ENCODE measurements at places on chromosomes 7 and 10.

DNA sequence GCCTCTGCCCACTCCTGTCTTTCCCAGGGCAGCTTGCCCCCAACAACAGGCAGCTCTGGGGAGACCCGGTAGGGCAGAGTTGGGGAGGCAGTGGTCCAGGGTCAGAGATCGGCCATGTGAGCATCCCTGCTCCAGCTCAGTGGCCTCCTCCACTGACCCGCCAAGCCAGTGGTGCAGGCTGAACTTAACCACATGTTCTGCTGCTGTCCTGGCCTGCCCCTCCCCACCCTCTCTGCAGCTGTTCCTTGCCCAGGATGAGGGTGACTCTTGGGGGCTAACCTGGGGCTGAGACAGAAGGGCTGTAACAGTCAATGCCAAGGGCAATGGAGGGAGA, 349.3 kb downstream of the PLXNA4 start:
- DNase-seq: no peak

DNA sequence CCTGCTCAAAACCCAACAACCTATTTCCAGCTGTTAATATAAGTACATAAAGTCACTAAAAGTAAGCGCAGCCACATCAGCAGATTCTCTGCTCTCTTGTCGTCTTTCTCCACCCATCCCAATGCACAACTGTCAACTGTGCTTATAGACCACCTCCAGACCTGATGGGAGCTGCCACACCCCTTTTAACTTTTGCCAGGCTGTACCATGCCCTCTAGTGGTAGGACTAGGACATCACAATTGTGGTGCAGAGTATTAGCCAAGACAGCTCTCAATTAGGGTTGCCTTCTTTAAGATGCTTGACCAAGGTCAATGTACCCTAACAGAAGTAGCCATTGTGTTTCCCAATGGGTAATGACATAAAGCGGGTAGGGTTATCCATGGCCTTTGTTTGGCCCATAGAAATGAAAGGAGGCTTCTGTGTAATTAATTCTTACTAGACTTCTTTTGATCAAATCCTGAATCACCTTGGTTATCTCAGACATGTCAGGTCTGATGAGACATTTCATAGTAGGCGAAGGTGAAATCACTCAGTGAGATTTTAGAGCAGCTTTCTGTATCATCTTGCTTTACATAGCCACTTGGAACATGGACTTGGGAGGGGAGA, 68.1 kb downstream of the SCRN1 start:
- DNase-seq: peak; percentile 23

DNA sequence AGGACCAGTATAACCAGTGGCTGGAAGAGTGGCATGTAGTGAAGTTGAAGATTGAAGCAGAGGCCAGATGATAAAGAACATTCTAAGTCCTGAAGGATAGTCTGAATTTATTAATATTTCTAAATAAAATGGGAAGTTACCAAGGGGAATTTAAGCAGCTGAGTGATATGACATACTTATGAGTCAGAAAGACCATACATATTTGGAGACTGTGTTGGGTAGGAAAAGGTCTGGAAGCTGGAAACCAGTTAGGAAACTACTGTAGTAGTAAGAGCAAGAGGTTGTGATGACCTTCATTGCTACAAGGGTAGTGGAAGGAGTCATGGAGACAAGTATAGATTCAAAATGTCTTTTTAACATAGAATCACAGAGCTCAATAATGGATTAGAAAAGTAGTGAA, 752.3 kb downstream of the SUGCT start:
- DNase-seq: no peak

- DNase-seq: no peak
These were observed 47.4 kb downstream of the MTPN start for GRCh38 chr7:135929722-135930141.

DNA sequence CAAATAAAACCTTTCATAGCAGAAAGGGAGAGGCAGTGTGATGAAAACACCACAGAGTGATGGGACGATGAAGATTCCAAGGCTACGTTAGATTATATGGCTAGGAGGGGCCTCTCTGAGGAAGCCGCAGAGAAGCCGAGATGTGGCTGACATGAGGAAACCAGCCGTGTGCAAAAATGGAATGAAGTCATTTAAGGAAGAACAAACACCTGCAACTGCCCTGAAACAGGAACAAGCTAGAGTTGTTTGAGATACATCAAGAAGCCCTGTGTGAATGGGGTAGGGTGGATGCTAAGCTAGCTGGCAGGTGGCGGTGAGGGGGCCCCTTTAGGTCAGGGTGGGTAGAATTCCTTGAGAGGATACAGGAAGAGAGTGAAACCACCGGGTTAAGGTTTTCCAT, 129.5 kb downstream of the KLF6 start:
- DNase-seq: no peak

GRCh38 chr7:90383422-90383821, 19.8 kb upstream of the CLDN12 start:
- DNase-seq: no peak

DNA sequence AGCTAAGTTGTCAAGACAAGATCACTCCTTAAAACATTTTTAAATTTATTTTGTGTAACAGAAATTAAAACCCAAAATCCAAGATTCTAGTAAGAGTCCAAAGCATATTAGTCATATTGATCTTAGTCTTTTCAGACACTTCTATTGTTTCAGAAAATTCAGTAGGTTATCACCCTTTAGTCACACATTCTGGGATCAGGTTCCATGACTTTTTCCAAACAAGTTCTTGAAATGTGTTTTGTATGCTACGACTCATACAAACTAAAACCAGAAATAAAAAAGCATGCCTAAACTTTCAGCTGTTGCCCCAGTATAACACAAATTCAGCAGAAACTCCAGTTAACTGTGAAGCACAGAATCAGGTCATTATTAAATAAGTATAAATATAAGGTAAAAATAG, 10.7 kb downstream of the SEMA3D start:
- no peak for DNase-seq

GRCh38 chr7:79398138-79398749, 55.2 kb downstream of the MAGI2 start:
- no peak for DNase-seq

- no peak for DNase-seq
These were observed 353.9 kb upstream of the MEOX2 start for GRCh38 chr7:16040346-16040745.

DNA sequence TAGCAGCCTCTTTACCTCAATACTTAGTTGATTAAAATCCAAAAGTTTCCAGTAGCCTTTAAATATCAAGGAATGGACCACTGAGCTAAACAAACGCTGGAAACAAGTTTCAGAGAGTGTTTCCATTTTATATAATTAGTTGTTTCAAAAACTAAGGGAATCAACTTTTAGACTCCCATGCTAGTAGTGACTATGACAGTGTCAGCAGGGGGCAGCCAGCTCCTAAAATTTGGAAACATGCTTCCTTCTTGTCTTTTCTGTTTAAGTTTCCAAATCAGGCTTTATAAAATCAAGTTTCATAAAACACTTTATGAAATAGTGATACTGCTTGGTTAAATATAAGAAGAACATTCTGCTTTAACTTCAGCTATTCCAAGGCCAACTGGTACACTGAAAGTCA, 138.2 kb upstream of the TMEM229A start:
- DNase-seq: no peak

GRCh38 chr7:5589819-5590595, 166.4 kb upstream of the TNRC18 start:
- no peak for DNase-seq

GRCh38 chr7:69849268-69849667, 251.0 kb downstream of the AUTS2 start:
- DNase-seq: no peak

GRCh38 chr10:107129000-107129399, 35.5 kb downstream of the SORCS1 start:
- DNase-seq: no peak

DNA sequence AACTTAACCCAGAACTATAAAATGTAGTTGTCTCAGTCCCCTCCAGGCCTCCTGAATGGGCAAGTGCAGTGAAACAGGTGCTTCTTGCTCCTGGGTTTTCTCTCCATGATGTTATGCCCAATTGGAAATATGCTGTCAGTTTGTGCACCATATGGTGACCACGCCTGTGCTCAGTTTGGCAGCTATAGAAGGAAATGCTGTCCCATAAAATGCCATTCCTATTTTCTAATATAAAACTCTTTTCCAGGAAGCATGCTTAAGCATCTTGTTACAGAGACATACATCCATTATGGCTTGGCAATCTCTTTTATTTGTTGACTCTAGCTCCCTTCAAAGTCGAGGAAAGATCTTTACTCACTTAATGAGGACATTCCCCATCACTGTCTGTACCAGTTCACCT, 45.2 kb downstream of the FGFBP3 start:
- DNase-seq: no peak

- DNase-seq: no peak
These were observed 2.4 kb upstream of the NKX6-2 start for GRCh38 chr10:132788180-132788830.

- DNase-seq: no peak
These were observed 23.5 kb downstream of the TMEM229A start for GRCh38 chr7:124009321-124009720.

DNA sequence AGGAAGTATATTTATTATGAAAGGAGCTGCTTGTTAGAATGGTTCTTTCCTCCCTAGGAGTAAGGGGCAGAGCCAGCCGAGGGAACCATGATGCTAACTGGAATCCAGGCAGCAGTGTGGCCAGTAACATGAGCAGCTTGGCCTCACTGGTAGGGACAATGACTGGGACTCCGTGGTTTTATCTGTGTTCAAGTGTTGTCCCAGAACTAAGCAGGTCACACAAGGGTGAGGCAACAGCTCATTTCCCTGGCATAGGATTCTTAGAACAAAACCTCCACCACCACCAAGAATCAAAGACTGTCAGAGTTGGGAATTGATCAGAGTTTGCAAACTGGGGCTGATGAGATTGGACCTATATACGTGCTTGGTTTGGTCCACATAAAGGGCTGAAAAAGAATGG, 138.9 kb upstream of the COBL start:
- DNase-seq: no peak

DNA sequence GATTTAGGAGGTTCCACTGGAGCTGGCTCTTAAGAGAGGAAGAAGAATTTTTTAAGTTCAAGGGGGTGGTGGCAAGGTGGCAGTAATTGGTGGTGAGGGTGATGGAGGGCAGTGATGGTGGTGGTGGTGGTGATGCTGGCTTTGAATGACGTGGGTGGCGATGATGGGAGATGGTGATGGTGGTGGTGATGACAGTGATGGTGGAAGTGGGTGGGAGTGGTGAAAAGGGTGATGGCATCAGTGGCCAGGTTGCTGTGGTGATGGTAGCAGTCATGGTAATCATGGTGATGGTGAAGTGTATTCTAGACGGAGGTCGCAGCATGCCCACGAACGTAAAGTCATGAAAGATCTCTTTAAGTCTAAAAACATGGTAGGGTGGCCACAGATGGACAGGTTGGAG, 197.3 kb downstream of the PTEN start:
- DNase-seq: no peak

GRCh38 chr10:499991-500390, 189.5 kb downstream of the DIP2C start:
- no peak for DNase-seq

- DNase-seq: no peak
These were observed 21.2 kb downstream of the CYP3A4 start for GRCh38 chr7:99762680-99763327.

DNA sequence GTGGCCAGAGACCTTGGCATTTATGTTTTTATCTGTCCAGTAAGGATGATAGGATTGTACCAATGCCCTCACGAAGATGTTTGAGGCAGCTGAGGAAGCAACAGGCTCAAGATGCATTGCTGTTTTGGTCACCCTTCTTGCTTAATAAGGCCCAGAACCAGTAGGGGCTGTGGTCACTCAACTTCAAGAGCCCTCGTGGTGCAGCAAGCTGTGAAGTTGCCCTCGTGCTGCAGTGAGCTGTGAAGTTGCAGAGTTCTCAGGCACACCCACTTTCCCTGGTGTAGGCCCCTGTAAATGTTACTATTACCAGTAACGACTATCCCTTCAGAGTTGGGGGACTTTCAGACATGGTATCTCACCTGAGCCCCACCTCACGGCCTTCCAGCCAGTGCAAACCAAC, 207.6 kb upstream of the LYZL1 start:
- DNase-seq: no peak

DNA sequence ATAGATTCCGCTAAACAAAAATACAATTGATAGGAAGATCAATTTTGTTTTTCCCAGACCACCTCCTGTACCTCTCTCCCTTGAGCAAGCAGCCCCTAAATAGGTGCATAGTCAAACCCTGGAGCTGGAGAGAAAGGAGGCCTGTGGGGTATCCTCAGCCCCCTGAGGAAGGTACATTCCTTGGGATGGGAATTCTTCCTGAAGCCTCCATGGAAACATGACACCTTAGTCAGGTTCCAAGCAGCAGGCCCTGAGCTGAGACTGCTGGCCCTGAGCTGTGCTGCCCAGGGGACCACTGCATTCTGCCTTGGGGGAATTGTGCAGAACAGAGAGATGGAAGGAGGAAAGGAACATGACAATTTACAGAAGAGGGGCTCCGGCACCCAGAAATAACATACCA, 7.4 kb downstream of the HNRNPF start:
- no peak for DNase-seq

GRCh38 chr10:98664329-98665042, 217.8 kb upstream of the HPS1 start:
- peak; percentile 4 for DNase-seq

- no peak for DNase-seq
These were observed 94.2 kb downstream of the HTR5A start for GRCh38 chr7:155164316-155164715.

DNA sequence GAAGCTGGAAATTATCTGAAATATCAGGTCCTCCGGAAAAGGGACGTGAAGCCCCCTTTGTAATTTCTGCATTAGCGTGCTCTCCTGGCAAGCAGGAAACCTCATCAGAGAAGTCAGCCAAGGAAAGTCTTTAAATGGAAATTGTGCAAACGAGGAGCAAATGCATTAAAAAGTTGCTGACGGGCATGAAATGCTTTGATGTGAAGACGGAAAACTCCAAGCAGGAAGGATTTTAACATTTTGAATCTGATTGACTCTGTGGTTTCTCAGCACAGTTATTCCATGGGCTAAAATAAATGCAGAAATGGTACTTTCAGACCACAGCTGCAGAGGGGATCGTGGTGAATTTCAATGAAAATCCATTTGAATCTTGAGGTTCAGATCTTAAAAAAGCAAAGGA, 167.8 kb downstream of the AHR start:
- no peak for DNase-seq

- no peak for DNase-seq
These were observed 181.1 kb downstream of the NRP1 start for GRCh38 chr10:33153251-33153967.

DNA sequence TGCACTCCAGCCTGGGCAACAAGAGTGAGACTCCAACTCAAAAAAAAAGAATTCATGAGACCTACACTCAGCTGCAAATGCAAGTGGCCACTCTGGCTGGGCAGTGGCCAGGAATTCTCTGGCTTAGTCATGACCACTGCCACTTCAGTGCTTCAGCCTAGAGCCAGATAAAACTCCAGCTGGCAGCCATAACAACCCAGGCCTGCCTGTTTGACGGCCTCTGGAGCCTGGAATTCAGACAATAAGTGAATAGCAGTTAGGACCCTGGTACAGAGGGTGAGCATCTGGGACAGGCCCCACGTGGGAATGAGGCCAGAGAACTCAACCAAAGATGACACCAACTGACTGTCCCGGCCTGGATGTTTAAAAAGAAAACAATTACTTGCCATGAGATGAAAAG, 18.9 kb downstream of the RCC1L start:
- no peak for DNase-seq
